Panc1 (cell line): ENCODE measurements at places on chromosomes 2 and 18. TPM values are rescaled to one million over a fixed set of nuclear protein-coding genes. Genes with fewer than 3 reads are reported as not detected.

DNA sequence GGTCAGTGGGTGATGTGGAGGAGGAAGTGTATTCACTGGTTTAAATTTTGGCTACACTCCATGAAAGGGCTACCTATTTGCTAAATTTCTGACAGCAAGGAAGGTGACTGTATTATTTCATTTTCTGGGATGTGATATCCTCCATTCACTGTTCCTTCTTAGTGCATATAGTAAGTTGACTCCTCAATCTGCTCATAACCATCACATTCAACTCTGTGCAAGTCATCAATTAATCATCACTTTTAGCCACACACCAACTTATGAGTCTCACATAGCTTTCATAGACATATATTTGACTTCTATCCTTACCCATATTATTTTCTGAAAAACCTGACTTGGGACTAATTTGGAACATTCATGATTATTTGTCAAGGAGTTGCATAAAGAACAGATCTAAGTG, 16.9 kb downstream of the KLHL41 start:
- no peaks in the 10 kb centered on the region for H3K36me3 ChIP-seq
- H3K4me3 ChIP-seq = no peak overlapping the region
- H3K27me3 ChIP-seq = no peaks in the 10 kb centered on the region
- no peaks in the 10 kb centered on the region for H3K4me1 ChIP-seq
- no peak overlapping the region for H3K27ac ChIP-seq

The CIB4 gene
- total RNA-seq = 0.33 TPM

- no peak overlapping the region for H3K4me3 ChIP-seq
- no peak overlapping the region for H3K27ac ChIP-seq
- no peaks in the 10 kb centered on the region for H3K36me3 ChIP-seq
- H3K27me3 ChIP-seq = peaks cover 2% of the 10 kb centered on the region; the same call in 1 of the 2 replicates
Observed at GRCh38 chr2:204024503-204024902, 87.9 kb downstream of the ICOS start.

The DHX57 gene
- 20.6 TPM for total RNA-seq

DNA sequence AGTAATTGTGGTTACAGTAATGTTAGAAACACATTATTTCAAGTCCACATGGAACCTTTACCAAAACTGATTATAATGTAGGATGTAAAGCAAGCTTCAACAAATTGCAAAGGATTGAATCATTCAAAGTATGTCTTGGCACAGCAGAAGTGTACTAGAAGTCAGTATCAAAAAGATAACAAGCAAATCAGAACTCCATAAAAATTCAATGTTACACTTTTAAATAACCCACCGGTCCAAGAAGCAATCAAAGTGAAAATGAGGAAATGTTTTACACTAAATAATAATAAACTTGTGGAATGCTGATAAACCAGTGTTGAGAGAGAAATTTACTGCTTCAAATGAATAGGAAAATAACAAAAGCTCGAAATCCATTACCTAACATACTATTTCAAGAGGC, 47.7 kb downstream of the TTC21B start:
- H3K4me3 ChIP-seq = no peak overlapping the region
- H3K27me3 ChIP-seq = no peaks in the 10 kb centered on the region
- H3K27ac ChIP-seq = no peak overlapping the region
- no peaks in the 10 kb centered on the region for H3K4me1 ChIP-seq
- DNase-seq = no peak

The EFR3B gene
- 8.9 TPM for total RNA-seq

DNA sequence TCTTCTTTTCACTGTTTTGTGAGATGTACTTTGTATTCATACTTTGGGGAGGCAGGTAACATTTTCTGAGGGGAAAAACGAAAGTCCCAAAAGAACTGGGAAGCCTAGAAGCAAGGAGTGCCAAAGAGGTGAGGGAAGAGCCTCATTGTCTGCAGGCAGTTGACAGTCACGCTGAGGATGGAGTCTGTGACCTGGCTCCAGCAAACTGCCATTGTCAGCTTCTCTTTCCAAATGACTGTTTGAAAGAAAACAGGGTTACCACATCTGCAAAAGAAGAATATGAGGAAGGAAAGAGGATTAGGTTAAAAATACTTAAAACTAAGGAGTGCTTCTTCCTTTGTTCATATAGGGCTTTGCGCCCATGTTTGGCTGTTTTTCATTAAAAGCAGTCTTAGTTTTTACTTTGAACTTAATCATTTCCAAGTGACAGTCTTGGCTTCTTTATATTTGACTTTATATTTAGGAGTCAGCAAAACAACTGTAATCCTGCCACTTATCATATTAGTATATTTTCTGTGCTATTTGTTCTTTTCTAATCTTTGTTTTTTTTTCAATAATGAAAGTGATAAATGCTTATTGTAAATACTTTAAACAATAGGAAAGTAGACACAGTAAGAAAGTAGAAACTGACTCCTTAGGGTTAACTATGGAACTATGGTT, 35.0 kb downstream of the CERS6 start:
- no peak for DNase-seq
- no peaks in the 10 kb centered on the region for H3K36me3 ChIP-seq
- peaks cover 14% of the 10 kb centered on the region for H3K4me1 ChIP-seq
- H3K4me3 ChIP-seq = peak overlapping the region; percentile 17; the same call in 1 of the 2 replicates

- no peak overlapping the region for H3K27ac ChIP-seq
- no peak overlapping the region for H3K4me3 ChIP-seq
- DNase-seq = no peak
- H3K4me1 ChIP-seq = no peaks in the 10 kb centered on the region
Observed at GRCh38 chr2:221124532-221125240, 447.4 kb downstream of the EPHA4 start.

DNA sequence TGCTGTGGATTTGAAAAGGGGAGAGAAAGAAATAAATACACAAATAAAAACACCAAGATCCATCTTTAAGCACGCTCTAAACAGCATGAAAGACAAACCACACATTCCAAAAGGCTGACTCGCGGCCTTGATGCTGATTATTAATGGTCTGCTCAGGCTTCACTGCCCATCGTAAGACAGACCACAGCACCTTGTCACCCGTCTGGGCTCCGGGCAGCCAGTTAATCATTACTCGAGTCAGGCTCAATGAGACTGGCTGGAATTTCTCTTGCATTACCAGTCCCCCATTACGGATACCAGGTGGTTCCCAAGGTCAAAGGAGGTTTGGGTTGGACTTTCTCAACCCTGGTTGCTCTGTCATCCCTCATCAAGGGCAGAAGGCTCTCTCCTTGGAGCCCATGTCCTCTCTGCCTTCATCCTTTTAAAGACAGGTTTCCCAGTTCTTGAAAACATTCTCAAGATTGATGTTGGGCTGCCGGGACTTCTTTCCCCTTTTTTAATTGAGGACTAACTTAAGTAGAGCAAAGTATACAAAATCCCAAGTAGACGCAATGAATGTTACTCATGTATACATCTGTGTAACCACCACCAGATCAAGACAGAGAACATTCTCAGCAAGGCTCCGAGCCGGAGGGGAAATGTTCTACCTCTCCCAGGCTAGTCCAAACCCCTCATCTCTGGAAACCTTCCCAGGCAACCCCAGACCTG, 8.1 kb downstream of the SMAD7 start:
- DNase-seq = peak; percentile 83
- no peaks in the 10 kb centered on the region for H3K27me3 ChIP-seq
- peaks cover 4% of the 10 kb centered on the region; the same call in 1 of the 2 replicates for H3K36me3 ChIP-seq
- H3K4me1 ChIP-seq = peaks cover 81% of the 10 kb centered on the region
- peak overlapping the region; percentile 39 for H3K4me3 ChIP-seq

- no peaks in the 10 kb centered on the region for H3K36me3 ChIP-seq
- H3K27ac ChIP-seq = no peak overlapping the region
- no peak for DNase-seq
- H3K4me1 ChIP-seq = peaks cover 30% of the 10 kb centered on the region
- no peaks in the 10 kb centered on the region for H3K27me3 ChIP-seq
Observed at GRCh38 chr2:10273215-10274175, 29.2 kb upstream of the HPCAL1 start.

DNA sequence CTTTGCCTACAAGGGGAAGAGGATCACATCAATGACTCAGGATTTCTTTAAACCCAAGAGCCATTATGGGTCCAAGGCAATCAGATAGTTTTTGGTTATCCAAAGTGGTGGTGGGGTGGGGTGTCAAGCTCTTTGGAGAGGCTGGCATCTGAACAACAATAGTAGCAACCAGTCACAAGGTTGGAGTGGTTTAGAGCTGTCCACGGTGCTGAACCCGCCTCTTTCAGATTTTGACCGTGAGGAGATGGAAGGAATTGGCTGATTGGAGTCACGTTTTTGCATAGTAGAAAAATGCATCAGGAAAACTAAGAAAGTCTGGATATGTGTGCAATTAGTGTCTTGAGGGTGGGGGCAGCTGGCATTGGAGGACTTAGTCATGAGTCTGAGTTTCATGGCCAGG, 159.9 kb downstream of the LOXHD1 start:
- no peaks in the 10 kb centered on the region for H3K4me1 ChIP-seq
- H3K36me3 ChIP-seq = no peaks in the 10 kb centered on the region
- H3K27me3 ChIP-seq = 0 out of 2 replicates have a peak, but pooled peaks cover 2% of the 10 kb centered on the region
- no peak overlapping the region for H3K4me3 ChIP-seq

GRCh38 chr18:64720781-64721464, 572.0 kb upstream of the LINC00305 start:
- no peaks in the 10 kb centered on the region for H3K27me3 ChIP-seq
- no peaks in the 10 kb centered on the region for H3K36me3 ChIP-seq
- no peaks in the 10 kb centered on the region for H3K4me1 ChIP-seq
- no peak overlapping the region for H3K27ac ChIP-seq

DNA sequence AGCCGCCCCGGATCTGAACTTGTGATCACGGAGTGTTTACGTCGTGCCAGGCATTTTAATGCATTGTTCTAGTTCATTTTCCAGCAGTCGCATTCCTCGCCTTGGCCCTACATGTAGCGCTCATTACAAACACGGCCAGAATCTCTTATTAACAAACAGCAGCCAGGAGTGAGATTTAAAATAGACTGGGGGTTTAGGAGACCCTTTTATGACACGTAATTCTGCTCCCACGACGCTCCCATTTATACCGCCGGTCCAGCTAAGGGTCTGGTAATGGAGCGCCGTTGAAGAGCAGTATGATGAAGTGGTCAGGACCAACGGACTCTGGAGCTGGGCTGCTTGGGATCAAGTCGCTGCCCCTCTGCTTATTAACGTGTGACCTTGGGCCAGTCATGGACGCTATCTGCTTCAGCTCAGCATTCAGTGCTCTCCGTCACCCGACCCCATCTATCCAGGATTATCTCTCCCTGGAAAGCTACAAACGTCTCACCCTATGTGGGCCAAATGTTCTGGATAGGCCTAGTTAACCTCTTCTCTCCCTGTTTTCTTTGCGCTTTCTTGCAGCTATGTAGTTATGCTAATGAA, 745 bp downstream of the MSH2 start:
- peak overlapping the region; percentile 76 for H3K4me3 ChIP-seq
- H3K27ac ChIP-seq = peak overlapping the region; percentile 84
- H3K27me3 ChIP-seq = no peaks in the 10 kb centered on the region

DNA sequence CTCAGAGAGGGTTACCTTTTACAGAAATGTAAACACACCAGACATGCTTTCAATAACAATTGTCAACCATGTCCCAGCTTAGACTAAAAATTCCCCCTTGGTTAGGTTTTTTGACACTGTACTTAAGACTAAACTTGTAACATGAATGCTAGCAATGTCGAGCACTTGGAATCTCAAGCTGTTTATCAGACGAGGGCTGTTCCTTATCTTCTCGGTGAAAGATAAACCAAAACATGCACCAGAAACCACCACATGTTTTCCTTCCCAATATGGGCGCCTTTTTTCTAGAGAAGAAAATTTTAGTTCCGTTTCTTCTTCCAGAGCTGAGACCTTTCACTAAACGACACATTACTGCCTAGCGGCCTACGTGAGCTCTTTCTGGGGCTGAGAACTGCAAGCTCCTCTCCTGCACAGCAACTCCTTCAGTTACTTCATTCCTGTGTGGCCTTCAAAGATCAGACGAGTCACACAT, 42.4 kb upstream of the ACKR3 start:
- no peak overlapping the region for H3K4me3 ChIP-seq
- peaks cover 12% of the 10 kb centered on the region for H3K27me3 ChIP-seq
- H3K4me1 ChIP-seq = no peaks in the 10 kb centered on the region
- DNase-seq = no peak

The CYP26B1 gene
- total RNA-seq = 12.3 TPM

- peaks cover 6% of the 10 kb centered on the region for H3K4me1 ChIP-seq
- H3K27me3 ChIP-seq = no peaks in the 10 kb centered on the region
- H3K4me3 ChIP-seq = peak overlapping the region; percentile 29
- no peak overlapping the region for H3K27ac ChIP-seq
- no peaks in the 10 kb centered on the region for H3K36me3 ChIP-seq
- no peak for DNase-seq
Observed at GRCh38 chr2:26172189-26172870, 558 bp upstream of the GAREM2 start.

GRCh38 chr18:5250603-5251002, 44.9 kb downstream of the ZBTB14 start:
- H3K27me3 ChIP-seq = no peaks in the 10 kb centered on the region
- H3K4me1 ChIP-seq = no peaks in the 10 kb centered on the region
- no peak overlapping the region for H3K27ac ChIP-seq
- no peak for DNase-seq
- H3K4me3 ChIP-seq = no peak overlapping the region

The ALK gene
- total RNA-seq = not detected

- DNase-seq = no peak
- no peak overlapping the region for H3K4me3 ChIP-seq
- H3K36me3 ChIP-seq = peaks cover 8% of the 10 kb centered on the region; the same call in 1 of the 2 replicates
- peaks cover 15% of the 10 kb centered on the region for H3K4me1 ChIP-seq
- H3K27me3 ChIP-seq = no peaks in the 10 kb centered on the region
Observed at GRCh38 chr2:197711578-197711977, 6.4 kb downstream of the MARS2 start.

The DSG1 gene
- total RNA-seq = not detected

The EVX2 gene
- total RNA-seq = not detected

The CNNM4 gene
- total RNA-seq = 15.7 TPM

The TMEM247 gene
- total RNA-seq = not detected

The C1QL2 gene
- not detected for total RNA-seq

DNA sequence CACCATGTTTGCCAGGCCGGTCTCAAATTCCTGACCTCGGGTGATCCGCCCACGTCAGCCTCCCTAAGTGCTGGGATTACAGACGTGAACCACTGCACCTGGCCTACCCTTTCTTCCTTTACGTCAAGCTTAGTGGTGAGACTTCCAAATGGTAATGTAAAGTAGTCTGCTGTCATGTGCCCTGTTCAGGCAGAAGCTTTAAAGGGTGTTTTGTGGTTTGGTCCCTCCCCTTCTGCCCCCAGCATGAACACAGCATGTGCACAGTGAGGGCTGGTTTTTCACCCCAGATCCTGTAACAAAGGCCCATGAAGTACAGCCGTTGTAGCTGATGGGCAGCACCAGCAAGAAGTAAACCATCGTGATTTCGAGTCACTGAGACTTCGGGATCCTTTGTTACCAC, 2.7 kb upstream of the DTYMK start:
- no peak for DNase-seq
- H3K27me3 ChIP-seq = no peaks in the 10 kb centered on the region
- peaks cover 12% of the 10 kb centered on the region for H3K36me3 ChIP-seq
- no peak overlapping the region for H3K27ac ChIP-seq

The NUP35 gene
- 28.9 TPM for total RNA-seq

The HDLBP gene
- 656 TPM for total RNA-seq

DNA sequence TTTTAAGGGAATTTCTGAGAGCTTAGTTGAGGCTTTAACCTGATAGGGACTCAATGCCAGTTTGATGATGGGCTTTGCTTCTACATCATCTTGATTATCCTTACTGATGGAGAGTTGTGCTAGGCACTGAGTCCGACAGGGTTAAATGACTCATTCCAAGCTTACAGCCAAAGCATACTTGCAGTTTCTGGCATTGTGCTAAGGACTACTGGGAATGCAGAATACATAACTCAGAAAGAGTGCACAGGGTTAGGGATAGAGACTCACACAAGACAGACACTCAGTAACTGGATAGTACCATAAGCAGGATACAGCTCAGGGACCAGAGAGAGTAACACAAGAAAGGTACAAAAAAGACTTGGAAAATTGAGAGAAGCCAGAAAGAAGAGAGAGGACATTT, 94.1 kb upstream of the SLC14A2 start:
- DNase-seq = no peak
- no peak overlapping the region for H3K4me3 ChIP-seq
- no peaks in the 10 kb centered on the region for H3K27me3 ChIP-seq
- H3K36me3 ChIP-seq = no peaks in the 10 kb centered on the region
